Amniotic epithelial cell (primary cell): ENCODE measurements at places on chromosomes 7 and 10.

- DNase-seq = peak; percentile 2
Measured at GRCh38 chr7:8436965-8437364, 3.6 kb downstream of the NXPH1 start.

GRCh38 chr7:25594728-25595127 lies 366.4 kb upstream of the NPVF start:
- DNase-seq = no peak

DNA sequence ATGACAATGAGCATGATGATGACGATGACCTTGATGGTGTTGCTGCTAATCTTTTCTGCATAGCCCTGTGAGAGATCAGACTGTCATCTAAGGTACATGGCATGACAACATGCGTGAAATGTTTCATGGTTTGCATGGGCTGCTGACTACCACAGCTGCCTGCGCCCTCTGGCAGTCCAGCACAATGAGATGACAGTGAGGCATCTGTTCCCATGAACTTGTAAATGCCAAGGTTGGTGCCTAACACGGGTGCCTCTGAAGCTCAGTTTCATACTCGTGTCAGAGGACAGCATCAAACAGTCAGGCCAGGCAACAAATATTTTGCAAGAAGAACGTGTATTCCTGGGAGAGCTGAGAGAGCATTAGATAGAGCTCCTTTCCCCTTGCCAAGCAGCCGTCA lies 122.0 kb upstream of the PRKCQ start:
- DNase-seq = no peak

- DNase-seq = no peak
Measured at GRCh38 chr7:154746571-154747360, 256.2 kb downstream of the PAXIP1 start.

DNA sequence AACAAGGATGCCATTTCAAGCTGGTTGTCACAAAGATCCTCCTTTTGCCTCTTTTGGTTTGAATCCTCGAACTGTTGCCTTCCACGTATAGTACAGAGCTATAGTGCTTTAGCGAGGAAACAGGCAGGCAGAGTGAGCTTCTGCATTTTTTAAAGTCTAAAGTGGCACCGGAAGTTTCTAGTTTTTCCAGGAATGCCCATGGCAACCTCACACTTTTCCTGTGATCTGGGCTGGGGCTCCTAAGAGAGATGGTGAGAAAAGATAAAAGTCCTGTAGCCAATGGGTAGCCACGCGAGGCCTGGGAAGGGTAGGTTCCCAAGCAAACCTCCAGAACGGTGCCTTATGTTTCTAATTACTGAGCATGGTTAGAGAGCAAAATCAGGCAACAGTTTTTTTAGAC lies 76.7 kb downstream of the CALD1 start:
- DNase-seq = no peak
